ENCODE measurements at places on chromosomes 11 and 22.

DNA sequence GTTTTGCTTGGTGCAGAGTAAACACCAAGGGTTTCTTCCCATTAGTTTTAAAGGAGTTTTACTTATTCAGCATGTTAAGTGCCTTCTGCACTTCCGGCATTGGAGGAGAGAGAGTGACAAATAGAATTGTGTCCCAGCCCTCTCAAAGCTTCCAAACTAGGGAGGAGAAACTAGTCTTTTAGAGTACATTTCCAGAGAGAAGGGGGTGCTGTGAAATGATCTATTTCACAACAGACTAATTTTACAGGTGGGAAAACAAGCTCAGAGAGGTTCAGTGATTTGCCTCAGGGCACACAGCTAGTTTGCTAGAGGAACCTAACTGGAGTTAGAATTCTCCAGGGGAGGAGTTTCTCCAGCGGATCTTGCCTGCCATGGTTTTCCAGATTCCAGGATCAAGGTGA lies 12.6 kb downstream of the MPST start:
- no peak for DNase-seq

DNA sequence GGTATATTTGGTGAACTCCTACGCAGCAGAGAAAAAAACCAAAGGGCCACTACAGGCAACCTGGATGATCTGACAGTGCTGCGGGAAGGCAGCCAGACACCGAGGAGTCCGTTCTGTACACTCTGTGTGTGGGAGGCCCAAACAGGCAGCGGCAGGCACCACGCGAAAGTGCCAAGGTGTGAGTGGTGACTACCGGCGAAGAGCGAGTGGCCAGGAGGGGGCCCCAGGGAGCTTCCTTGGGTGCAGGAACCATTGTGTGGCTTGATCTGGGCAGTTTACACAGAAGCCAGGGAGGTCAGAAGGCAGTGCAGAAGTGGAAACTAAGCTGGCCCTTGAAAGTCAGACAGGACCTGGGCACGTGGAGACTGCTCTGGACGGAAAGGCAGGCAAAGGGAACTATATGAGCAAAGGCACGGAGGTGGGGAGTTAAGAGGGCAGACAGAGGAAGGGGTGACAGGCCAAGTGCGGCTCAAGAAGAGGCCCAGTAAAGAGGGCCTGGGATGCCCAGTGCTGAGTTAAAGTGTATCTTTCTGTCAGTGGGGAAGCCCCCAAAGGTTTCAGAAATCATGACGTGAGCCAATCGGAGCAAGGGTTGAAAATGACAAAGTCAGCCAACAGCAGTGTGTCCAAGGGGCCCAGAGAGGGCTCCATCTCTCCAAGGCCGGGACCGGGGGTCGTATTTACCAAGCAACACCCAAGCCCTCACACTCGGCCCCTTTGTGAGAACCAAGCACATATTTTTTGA lies 10.6 kb downstream of the TMEM184B start:
- no peak for DNase-seq

GRCh38 chr11:120858740-120859139 lies 165.2 kb upstream of the TBCEL start:
- DNase-seq, result no peak

GRCh38 chr11:72519220-72519881 lies 85.0 kb upstream of the CLPB start:
- no peak for DNase-seq

- no peak for DNase-seq
Observed at GRCh38 chr11:2704896-2705606, 5.3 kb upstream of the KCNQ1OT1 start.

GRCh38 chr11:93849751-93850593 lies 446 bp downstream of the VSTM5 start:
- DNase-seq, result no peak

GRCh38 chr22:42912059-42912458 lies 55.0 kb upstream of the ARFGAP3 start:
- no peak for DNase-seq

DNA sequence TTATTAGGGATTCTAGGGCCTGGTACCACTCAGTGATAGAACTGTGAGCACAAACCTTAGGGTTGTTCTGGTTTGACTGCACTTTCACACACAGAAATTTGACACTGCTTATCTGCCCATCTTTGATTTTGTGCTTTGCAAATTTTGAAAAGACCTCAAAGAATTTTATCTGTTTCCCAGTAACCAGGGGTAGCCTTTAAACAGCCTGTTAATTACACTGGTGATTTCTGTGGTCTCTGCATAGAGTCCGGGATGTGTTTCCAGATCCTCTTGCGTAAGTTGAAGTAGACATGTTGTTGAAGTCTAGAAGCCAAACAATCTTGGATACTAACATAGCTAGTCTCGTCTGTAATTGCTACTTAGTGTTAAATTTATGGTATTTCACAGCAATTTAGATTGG lies 75.3 kb downstream of the C22orf31 start:
- no peak for DNase-seq

GRCh38 chr11:70505331-70505731 lies 107.0 kb downstream of the CTTN start:
- no peak for DNase-seq

GRCh38 chr11:64134963-64135362 lies 30.9 kb downstream of the MACROD1 start:
- no peak for DNase-seq

GRCh38 chr11:24642648-24643047 lies 145.8 kb downstream of the LUZP2 start:
- DNase-seq, result no peak

- DNase-seq, result no peak
Observed at GRCh38 chr11:67238894-67239782, 27.1 kb upstream of the GRK2 start.

DNA sequence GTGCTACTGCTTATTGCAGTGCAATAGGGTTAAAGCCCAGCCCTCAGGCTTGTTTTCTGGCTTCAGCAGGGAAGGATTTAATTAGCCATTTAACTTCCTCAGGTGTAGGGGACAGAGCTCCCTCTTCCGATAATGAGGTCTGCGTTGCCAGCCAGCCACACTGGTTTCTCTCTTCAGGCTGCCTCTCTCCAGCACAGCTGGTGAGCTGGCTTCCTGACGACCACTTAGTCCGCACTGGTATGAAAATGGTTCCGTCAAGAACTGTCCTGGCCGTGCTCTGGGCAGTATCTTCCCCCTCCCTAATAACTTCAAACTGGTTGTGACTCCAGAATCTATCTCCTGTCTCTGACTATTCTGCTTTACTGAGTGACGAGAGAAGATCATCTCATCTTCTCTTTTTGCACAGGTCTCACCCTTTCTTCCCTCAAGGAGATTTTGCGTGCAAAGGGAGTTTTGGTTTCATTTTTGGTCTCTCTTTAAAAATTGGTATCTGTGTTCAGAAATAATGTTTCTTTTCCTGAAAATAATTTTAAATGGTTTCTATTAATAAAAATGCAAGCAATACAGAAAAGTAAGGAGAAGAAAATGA lies 49.2 kb downstream of the CNTN5 start:
- DNase-seq, result no peak

DNA sequence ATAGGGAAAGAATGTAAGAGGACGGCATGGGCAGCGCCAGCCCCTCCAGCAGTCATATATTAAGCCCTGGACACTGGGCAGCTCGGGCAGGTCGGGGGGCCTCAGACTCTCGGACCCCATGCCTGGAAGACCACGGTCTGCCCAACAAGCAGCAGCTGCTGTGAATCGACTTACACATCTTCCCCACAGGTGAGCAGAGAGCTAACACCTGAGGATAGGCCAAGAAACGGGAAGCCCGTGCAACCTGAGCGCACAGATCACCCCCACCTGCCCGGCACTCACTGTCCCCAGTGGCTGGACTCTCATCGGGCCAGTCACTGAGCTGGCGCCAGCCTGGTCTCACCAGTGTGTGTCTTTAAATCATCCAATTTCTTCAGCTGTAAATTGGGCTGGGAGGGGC lies 4.7 kb upstream of the TCF20 start:
- DNase-seq, result no peak

DNA sequence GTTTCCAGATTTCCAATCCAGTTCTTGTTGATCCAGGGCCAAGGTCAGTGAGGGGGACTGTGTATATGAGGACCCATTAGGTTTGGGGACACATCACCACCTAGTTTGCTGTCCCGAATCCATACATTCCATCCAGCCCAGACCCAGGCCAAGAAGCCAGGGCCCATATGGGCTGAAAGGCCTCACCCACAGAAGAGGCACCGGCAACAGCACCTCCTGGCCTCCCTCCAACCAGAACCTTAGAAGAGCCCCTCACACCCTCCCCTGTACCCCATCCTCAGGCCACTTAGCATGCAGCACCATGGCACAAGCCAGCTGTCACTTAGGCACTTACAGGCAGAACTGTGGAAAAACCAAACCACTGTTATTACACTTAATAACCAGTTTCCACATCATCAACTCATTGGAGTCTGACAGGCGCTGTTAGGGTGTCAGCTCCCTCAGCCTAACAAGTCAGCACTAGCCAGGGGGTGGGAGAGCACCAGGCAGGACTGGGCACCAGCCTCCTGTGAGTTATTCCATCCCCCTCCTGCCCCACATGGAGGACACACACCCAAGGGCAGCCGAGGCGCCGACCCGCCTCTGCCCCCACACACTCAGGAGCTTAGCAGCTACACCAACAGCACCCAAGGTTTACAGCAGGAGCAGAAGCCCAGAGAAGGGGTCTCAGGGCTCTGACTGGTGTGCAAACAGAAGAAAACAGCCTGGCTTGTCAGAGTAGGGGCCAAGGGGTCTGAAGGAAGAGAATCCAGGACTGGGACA lies 132.0 kb downstream of the BUD13 start:
- no peak for DNase-seq

DNA sequence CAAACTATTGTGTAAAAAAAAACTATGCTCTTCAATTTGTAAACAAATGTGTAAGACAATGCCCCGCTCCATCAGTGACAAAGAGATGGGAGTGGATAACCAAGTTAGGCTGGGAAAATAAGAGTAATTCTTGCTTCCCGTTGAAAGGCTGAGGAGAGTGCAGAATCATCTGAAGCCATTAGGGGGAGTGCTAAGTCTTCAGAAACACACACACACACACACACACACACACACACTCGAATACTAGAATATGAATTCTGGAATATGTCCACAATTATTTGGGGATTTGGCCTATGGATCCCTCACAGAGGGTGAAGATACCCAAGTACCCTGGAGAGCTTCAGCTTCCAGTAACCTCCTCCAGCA lies 27.8 kb upstream of the ROBO3 start:
- DNase-seq, result no peak

- no peak for DNase-seq
Observed at GRCh38 chr11:2929531-2929949, 320 bp upstream of the PHLDA2 start.

- DNase-seq, result no peak
Observed at GRCh38 chr22:47016631-47017030, 254.2 kb downstream of the TBC1D22A start.

DNA sequence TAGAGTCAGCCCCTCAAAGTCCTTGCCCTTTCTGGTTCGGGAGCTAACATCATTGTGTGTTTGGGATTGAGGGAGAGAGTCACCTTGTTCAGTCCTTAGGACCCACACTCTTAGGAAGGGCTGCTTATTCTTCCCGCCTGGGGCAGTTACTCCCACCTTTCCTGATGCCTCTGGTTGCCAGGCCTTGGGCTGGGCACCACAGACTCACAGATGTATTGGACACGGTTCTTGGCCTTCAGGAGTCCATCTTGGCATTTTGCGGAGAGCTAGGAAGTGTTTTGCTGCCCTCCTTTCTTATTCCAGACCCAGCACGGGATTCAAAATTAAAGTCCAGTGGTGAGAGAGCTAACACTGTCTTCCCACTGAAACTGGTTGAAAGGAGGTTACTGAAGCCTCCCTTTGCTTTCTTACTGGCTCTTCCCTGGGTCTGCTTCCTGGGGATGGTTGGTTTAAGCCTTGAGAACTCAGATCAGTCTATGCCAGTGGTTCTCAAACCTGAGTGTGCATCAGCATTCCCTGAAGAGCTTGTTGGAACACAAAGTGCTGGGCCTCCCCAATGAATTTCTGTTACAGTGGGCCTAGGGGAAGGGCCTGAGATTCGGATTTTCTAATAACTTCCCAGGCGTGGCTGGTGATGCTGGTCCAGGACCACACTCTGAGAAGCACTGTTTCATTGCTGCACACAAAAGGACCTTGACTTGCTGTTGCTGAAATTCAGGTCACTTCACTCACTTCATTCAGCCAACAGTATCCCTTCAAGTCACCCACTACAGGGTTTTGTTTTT lies 1.4 kb downstream of the OSBP2 start:
- no peak for DNase-seq

GRCh38 chr11:503179-503981 lies 3.7 kb downstream of the RNH1 start:
- no peak for DNase-seq

- DNase-seq, result no peak
Observed at GRCh38 chr11:17479284-17480214, 2.9 kb upstream of the ABCC8 start.

DNA sequence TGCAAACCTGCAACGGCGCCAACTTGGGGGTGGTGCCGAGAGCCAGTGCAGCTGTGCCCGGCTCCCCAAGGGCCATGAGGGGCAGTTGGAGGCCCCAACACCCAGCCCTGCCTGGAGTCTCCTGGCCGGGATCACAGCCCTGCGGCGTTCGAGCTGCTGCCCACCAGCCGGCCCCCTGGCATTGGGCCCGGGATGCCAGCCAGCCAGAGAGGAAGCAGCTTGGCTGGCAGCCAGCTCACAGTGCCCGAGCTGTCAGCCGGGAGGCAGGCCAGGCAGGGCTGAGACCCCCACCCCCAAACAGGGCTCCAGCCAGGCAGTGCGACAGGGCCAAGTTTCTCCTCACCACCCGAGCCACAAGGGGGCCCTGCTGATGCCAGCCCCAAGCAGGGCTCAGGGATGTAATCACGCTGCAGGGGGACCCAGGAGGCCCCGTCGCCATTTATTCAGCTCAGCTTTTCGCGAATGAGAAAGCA lies 26.0 kb upstream of the TCF20 start:
- DNase-seq, result no peak
